Fibroblast of villous mesenchyme (primary cell): ENCODE measurements at places on chromosomes 2 and 18.
A peak's percentile ranks its signal among the peaks of the same experiment; 100 is the strongest.

DNA sequence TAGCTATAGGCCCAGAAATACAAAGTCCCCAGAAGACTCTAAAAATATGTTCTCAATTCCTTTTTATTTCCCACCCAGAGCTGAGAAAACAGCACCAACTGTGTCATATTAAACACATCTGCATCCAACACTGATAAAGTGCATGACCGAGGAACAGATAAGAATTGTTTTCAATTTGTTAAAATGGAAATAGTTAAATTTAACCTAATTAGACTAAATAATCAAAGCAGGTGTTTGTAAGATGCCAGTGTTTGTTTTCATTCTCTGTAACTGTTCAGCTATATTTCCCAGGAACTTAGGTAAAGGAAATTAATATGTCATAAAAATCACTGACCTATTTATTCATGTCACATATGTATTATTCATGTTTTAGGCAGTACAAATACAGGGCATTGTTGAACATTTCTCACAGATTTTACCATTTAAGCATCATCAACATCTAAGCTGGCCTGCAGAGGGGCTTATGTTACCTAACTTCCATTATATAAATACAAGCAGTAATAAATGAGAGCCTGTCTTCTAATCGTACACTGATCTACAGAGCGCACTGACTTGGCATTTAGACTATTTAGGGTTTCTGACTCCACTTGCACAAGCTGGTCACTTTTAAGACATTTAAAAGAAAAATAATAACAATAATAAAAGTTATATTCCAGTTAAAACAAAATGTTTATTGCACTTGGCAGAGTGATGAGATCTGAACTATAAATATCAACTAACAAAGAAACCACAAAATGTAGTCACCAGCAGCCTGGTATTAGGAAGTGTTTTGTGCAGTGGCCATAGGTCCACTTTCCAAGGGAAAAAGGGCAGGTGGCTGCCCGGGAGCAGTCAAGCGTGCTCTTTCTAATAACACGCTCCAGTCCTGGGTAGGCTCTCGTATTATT is 86.6 kb upstream of the ZFP36L2 start:
- peak; percentile 93 for DNase-seq

DNA sequence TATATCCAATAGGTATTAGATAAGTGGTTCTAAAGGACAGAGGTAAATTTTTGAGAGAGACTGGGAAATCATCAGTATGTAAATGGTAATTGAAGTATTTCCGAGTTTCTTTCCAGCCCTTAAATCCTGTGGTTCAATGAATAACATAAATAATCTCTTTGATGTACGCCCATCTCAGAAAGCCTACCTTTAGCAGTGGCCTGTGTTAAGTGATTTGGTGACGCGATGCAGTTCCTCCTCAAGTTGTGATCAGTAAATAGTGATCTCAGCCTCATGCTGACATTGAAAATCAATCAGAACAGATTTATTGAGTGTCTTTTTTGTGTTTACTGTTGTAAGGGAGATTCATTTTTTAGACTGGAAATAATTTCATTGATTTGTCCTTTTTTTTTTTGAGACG is 137.2 kb upstream of the RASGRP3 start:
- DNase-seq = no peak

- no peak for DNase-seq
These were observed 21.0 kb upstream of the ZBTB7C start for GRCh38 chr18:48430150-48430549.

DNA sequence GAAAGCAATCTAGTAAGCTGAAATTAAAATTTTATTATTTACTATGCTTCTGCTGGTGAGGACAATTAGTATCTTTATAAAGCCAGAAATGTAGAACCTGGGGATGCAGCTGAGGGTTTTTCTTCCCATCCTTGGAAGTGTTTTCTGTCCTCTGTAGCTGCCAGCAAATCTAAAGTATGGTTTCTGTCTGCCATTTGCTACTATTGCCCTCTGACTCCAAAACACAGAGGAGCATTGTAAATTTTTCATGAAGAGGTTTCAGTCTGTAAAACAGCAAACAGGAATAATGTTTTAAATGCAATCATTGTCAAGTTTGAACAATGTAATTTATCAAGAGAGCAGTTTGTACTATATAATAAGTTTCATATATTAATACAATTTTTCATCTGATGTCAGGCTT is 258.8 kb downstream of the ZNF407 start:
- no peak for DNase-seq

- DNase-seq = no peak
These were observed 62.9 kb downstream of the POMC start for GRCh38 chr2:25105336-25106085.

GRCh38 chr18:52481116-52481515 is 141.1 kb downstream of the DCC start:
- no peak for DNase-seq

GRCh38 chr2:167287212-167287611 is 398.9 kb downstream of the XIRP2 start:
- no peak for DNase-seq

DNA sequence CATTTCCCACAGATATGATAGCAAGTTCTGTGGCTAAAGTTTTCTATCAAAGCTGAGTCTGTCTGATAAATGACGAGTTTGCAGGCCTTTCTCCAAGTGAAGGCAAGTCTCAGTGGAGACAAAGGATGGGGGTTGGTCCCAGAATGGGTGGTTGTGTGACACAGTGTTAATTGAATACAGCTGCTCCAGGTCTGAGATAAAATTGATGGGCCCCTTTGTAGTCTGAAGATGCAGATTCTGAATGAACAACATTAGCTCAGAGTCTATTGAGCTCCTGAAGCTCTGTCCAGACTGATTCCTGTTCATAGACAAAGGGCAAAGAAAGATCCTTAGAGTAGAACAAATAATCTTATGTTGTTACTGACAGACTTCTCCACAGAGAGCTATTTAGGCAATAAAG is 296.9 kb upstream of the CYRIA start:
- DNase-seq = no peak

DNA sequence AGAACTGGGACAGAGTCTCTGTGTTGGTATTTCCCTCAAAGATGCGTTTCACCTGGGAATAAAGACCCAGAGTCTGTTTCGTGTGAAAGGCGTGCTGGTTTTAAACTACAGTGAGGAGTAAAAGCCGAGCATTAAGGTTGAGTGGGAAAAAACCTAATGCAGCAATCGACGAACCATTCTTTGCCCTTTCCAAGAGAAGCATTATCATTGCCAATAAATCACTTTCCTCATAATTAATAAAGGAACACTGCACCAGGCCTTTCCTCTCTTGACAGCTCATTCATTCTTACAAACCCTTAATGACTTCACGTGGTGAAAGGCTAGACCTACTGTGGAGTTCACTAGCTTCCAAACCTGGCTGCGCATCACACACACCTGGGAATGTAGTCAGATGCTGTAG is 896 bp upstream of the SLC8A1 start:
- DNase-seq = no peak

GRCh38 chr2:238370823-238371372 is 50.6 kb downstream of the TRAF3IP1 start:
- DNase-seq = peak; percentile 71

GRCh38 chr2:99854236-99854852 is 288.0 kb downstream of the AFF3 start:
- DNase-seq = peak; percentile 39

GRCh38 chr2:109645412-109646184 is 31.4 kb downstream of the SOWAHC start:
- no peak for DNase-seq

DNA sequence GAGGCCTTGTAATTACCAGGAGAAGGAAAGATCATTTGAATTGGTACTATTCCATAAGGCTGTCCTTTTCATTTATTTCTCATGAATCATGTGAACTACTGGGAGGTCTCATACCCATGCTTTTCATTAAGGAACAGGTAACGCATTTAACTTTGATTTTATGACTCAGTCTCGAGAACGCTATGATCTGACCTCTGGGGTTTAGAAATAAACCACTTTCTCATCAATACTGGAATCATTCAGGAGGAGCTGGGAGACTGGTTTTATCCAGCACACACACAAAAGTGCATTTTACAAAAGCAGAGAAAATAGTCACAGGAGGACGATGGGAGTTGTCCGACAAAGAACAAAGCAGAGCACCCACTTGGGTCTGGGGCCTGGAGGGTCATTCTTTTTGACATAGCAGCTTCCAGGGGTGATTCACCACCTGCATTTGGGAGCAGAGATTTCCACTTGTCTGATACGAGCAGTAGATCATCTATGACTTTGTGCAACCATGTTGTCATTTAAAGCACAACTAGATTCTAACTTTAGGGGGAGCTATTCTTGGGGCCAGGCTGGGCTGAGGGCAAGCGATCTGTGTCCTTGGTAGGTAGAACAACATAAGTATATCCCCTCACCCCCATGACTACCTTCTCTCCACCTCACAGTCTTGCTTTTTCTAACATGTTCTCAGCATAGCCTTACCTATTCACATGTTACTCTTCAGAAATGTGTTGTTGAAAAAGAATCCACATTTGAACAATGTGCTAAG is 95.9 kb upstream of the SCG2 start:
- no peak for DNase-seq

DNA sequence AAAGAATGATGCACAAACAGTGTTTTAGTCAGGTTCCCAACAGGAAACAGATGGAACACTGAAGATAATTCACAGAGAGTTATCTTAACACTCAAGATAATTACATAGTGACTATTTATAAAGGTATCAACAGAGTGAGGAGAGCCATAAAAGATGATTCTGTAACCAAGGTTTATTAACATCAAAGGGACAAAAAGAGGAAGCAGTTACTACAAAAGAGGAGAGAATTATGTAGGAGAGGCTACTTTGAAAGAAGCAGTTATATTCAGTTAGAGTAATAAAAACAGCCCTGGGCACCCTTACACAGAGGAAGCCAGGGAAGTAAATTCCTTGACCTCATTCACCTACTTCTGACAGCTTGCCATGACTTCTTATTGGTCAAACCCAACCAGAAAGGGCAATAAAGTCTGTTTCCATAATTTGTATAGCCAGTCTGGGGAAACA is 326.5 kb upstream of the SLC39A10 start:
- no peak for DNase-seq

DNA sequence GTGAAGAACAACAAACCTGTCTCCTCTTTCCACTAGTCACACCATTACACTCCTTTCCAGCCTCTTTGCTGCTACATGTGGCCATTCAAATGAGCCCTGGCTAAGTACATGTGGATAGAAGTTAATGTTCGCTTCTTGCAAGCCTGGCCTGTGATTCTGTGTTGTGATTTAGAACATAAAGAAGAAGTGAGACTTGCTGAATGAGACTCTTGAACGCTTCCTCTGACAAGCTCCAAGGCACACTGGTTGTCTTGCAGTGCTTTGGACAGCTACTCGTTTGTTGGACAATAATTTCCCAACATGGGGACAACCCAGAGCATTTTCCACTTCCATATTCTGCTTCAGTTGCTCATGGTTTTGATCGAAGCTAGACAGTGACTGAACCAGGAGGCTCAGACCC is 57.3 kb downstream of the CCDC74A start:
- no peak for DNase-seq

GRCh38 chr18:72201032-72201431 is 343.1 kb downstream of the CBLN2 start:
- DNase-seq = no peak

GRCh38 chr2:118062048-118062447 is 26.2 kb upstream of the INSIG2 start:
- DNase-seq = peak; percentile 22
